ENCODE measurements at places on chromosomes 7 and 10.

- DNase-seq: no peak
These were observed 4.6 kb downstream of the SHOC2 start for GRCh38 chr10:110923856-110924493.

DNA sequence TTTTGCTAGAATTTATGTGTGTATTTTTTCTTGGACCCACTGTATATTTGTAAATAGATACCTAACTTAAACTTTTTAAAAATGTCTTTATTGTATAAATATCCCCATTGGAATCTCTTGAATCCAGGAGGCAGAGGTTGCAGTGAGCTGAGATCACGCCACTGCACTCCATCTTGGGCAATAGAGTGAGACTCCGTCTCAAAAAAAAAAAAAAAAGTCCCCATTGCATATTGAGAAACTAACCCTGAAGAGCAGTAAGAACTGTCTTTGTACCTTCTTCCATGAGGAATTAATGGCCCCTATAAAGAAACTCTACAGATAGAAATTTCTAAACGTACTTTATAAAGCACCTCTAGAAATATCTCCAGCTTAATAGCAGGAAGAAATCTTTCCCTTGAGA is 504.0 kb downstream of the SORCS1 start:
- no peak for DNase-seq

DNA sequence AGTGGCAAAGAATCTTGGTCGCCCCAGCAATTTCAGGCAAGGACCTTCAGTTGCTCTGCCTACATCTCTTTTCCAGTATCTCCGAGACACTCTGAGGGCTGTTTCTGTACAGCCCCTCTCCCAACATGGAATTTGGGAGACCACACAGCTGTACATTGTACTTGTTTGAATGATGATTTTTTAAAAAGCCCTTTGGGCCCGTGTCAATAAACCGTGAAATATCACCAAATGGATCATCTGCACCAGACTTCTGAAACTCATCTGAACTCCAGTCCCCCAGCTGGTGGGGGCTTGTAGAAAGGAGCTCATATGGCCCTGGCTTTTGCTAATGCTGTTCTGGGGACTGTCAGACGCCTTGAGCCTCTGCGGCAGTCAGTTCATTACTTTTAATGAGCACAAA is 374.9 kb downstream of the BBS9 start:
- no peak for DNase-seq

- no peak for DNase-seq
These were observed 53.8 kb upstream of the PFKFB3 start for GRCh38 chr10:6148908-6149307.

DNA sequence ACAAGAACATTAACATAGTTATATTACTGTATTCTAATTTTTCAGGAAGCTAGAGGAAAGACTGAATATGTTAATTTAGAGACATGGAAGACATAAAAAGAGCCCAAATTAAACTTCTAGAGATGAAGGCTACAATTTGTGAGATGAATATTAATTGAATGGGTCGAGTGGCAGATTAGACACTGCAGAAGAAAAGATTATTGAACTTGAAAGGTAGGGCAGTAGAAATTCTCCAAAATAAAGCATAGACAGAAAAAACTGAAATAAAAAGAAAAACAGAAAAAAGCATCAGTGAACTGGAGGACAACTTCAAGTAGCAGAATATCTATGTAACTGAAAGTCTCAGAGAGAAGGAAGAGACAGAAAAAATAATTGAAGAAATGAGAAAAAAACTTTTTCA is 274.3 kb upstream of the IMMP2L start:
- DNase-seq: no peak

DNA sequence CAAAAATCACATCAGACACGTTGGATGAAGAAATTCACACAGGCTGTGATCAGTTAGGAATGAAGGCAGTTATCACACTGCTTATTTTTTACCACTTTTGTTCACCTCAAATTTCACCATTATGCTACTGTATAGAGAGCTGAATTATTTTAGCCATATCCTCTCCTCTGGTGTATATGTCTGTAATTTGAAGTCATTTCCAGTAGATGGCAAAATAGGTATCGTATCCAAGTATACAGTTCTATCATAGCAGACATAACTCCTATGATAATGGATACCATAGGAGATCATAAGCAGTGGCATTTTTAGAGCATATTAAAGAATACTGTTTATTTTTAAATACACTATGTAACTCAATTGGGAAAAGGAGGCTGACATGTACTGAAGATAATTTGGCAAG is 909.7 kb downstream of the DNAJB9 start:
- DNase-seq: no peak

GRCh38 chr10:124271676-124272075 is 147.0 kb downstream of the OAT start:
- no peak for DNase-seq

GRCh38 chr10:114694752-114695151 is 36.7 kb upstream of the ABLIM1 start:
- no peak for DNase-seq

DNA sequence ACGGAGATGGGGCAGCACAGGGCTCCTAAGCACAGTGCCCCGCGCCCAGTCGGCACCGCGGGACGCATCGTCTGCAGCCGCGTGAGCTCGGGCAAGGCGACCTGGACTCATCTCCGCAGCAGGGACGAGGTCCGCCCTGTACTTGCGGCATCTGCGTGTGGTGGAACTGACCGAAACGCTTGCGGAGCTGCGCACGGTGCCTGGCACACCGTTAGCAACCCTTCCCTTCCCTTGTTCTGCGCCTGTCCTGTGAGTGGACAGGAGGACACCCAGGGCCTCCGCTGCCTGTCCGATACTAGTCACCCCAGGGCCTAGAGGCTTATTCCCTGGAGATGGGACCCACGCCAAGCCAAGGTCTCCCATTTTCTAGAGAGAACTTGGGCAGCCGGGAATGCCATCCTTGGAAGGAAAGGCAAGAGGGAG is 98.5 kb downstream of the WDR11 start:
- DNase-seq: no peak

DNA sequence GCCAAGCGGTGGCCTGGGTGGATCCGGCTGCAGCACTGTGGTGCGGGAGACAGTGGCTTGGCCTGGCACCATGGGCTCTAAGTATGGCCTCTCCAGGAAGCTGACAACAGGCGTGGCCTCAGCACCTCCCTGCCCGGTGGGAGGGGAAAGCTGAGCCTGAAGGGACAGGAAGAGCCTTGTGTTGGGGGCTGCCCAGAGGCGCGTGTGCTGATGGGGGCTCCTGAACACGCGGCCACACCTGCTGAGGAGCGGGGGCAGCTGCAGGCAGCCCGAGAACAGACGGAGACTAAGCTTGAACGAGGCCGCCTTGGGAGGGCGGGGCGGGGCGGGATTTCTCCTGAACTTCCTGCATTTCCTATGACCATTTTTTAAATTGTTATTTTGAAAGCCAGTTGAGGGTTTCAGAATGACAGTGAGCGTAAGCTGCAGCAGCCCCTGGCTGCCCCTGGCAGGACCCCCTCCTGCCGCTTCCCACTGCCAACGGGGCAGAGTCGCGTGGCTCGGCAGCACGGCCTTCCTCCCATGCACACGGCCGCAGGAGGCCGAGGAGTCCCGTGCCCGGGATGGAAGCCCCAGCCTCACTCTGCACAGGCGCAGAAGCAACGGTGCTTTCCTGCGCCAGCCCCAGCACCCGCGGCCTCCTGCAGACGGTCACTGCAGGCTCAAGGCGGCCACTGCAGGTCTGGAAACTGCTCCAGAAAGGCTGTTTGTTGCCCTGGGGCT is 43.2 kb downstream of the DPYSL4 start:
- DNase-seq: no peak

- DNase-seq: no peak
These were observed 19.3 kb downstream of the VIPR2 start for GRCh38 chr7:159125104-159125954.

DNA sequence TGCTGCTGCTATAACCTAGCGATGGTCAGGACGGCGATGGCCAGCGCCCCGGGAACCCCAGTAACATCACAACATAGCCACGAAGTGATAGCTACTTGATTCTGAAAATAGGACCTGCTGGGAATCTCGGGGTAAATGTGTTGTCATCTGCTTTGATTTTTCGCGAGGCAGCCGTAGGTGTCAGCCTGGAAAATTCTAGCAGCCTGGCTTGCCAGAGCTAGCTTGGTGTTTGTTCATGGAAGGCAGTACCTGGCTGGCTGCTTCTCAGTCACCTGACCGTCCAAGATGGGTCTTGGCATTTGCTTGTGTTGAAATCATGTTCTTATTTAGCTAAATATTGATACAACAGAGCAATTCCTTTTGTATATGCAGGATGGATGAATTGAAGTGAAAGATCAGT is 82.4 kb upstream of the BTBD16 start:
- no peak for DNase-seq

DNA sequence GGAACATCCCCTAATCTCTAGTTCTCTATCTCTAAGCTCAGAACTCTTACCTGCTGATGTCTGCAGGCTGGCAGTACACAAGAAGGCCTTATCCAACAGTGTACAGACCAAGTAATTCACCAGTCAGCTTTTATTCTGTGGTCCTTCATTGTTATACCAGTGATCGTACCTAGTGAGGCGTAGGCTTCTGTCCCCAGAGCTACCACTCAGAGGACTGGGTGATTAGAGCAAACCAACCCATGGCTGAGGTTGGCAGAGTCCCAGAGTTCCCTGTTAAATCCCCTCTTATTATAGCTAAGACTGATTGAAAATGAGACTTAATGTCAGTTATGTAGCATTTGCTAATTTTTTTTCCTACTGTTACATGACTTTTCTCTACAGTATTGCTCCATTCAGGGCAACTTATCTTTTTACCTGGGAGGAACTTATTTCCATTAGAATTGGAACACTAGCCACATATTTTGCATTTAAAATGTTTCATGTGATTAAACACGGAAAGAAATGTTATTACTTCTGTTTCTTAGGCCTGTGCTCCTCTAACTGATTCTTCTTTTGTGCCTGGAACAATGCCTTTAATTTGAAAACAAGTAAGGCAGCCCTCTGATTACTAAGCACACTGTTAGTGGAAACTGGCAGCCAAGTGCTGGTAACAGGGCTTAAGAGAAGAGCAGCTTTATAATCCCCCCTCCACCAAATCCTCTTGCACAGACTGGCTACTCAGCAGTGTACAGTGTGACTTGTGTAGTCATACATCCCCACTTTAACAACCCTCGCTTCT is 127.2 kb downstream of the LRRC4 start:
- no peak for DNase-seq

- DNase-seq: peak; percentile 40
These were observed 63.2 kb upstream of the TOMM7 start for GRCh38 chr7:22885797-22886261.

DNA sequence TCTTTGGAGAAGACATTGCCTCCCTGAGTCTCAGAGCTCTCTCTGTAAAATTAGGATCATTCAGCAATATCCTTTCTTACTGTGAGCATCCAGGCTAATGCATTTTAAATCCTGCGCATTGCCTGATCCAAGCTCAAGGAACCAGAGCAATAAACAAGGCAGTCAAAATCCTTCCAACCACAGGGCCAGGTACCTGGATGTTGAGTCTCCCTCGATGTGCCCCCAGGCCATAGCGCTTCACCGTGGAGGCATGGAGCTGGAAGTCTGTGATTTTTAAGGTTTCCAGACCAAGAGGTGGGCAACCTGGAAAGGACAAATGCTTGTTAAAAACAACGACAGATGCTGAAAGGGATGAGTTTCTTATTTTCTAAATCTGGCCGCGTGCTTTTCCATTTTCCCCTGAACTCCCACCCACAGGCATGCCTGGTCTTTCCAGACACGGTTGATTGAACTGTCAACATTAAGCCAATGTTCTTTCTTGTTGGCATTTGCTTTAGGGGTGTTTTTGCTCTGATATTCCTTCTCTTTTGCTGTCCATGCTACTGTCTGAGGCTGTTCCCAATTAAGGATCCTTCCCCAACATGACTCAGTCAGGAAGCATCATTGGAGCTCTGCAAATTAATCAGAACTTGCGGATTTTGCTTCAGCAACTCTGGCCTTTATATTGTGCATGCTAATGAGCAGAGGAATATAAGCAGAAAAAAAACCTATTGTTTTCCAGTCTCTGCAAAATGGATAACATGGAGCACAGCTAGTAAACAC is 29.0 kb downstream of the CPXM2 start:
- DNase-seq: no peak

- DNase-seq: no peak
These were observed 53.1 kb upstream of the PDCD4 start for GRCh38 chr10:110818311-110819256.

DNA sequence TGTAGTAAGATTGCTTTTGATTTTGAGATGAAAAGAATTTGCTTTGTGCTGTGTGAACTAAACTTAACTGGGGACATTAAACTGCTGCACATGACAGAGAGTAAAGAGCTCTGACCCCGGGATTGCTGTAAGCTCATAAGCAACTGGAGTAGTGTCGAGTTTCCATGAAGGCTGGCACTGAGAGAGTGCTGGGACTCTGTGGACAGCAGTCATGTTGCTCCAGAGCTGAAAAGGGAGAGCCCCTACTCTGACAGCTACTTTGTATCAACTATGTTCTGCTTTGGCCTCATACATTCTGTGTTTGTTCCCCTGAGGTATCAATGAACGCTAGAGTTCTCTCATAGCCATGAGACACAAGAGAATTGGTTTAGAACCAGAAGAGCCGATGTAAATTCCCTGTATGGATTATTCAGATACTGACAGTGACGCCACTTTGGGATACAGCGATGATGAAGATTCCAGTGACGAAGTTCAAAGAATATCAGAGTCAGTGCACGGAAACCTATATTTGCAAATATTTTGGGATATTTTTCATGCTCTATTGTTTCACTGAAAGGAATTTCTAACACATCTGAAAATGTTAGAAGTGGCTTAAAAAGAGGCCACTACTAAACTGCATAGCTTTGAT is 185.9 kb upstream of the DKK1 start:
- no peak for DNase-seq

- no peak for DNase-seq
These were observed 99.3 kb downstream of the CFAP58 start for GRCh38 chr10:104452977-104453376.

DNA sequence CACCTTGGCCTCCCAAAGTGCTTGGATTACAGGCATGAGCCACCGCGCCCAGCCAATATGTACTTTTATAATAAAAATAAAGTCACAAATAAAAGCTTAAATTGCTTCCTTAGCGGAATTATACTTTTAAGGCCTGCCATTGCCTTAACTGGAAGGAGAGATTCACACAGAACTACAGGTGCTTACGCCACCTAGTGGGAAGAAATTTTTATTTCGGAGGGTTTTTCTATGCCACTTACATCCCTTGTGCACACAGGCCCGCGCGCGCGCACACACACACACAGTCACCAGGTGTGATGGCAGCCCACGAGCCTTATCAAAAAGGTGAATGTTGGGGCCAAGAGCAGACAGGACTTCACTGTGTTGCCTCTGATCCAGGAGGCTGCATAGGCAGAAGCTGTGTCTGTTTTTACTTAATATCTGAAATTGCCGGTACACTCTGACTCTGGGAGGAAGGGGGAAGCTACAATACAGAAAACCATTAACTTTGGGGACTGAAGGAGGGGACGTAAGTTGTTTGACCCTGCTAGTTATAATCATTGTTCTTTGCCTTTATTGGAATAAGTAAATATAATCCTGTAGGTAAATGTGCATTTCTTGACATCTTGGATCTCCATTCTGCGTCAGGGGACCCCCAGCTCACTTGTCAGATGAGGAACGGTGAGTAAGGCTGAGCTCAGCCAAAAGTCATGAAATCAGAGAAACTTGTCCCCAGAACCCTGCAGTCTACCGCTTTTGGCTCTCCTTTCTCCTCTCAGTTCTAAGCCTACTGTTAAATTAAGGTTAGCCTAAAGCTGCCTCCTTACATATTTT is 87.1 kb downstream of the SLC16A9 start:
- no peak for DNase-seq

- DNase-seq: no peak
These were observed 154.6 kb downstream of the FOXP2 start for GRCh38 chr7:114569220-114569619.

GRCh38 chr7:55177589-55178261 is 158.9 kb downstream of the EGFR start:
- DNase-seq: no peak

Data from stimulated activated CD8-positive, alpha-beta memory T cell treated with anti-CD3 and anti-CD28 coated beads, Interleukin-15, amount 100 ng/mL, for 4 hours (primary cell).